ENCODE measurements at places on chromosomes 16 and 17.
A peak's percentile ranks its signal among the peaks of the same experiment; 100 is the strongest.

- DNase-seq, result no peak
These were observed 32.9 kb downstream of the SMYD4 start for GRCh38 chr17:1796800-1797199.

GRCh38 chr16:82660966-82661365 lies 34.2 kb downstream of the CDH13 start:
- DNase-seq, result no peak

DNA sequence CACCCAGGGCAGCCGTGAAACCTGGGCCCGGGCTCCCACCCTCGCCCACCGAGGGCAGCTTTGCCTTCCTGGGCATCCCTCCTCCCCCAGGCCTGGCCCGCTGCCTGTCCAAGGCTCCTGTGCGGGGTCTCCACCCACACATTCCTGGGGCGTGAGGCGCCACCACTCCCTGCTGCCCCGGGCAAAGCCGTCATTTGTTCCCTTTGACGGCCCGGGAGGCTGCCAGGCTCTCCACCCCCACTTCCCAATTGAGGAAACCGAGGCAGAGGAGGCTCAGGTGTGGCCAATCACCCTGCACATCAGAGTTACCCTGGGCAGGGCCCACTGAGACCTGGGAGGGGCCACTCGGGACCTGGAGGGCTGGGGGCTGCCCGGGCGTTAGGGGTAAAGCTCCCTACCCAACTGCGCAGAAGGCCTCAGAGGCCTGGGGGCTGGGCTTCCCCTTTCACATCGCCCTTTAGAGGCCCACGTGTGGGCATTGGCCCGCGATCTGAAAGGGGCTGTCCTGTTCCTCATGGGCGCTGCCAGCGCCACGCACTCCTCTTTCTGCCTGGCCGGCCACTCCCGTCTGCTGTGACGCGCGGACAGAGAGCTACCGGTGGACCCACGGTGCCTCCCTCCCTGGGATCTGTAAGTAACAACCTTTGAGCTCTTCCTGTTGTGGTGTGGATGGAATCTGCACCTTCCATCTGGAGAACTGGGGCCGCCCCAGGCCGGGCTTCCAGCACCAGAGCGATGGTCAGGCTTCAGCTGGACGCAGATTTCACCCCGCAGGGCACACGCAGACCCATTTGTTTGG lies at the start of gene MSLN:
MSLN (plus strand) TSS at position 190 of the 799 bp plus-strand sequence. CDS start 1,947 bp downstream, outside the sequence.
- DNase-seq, result no peak

DNA sequence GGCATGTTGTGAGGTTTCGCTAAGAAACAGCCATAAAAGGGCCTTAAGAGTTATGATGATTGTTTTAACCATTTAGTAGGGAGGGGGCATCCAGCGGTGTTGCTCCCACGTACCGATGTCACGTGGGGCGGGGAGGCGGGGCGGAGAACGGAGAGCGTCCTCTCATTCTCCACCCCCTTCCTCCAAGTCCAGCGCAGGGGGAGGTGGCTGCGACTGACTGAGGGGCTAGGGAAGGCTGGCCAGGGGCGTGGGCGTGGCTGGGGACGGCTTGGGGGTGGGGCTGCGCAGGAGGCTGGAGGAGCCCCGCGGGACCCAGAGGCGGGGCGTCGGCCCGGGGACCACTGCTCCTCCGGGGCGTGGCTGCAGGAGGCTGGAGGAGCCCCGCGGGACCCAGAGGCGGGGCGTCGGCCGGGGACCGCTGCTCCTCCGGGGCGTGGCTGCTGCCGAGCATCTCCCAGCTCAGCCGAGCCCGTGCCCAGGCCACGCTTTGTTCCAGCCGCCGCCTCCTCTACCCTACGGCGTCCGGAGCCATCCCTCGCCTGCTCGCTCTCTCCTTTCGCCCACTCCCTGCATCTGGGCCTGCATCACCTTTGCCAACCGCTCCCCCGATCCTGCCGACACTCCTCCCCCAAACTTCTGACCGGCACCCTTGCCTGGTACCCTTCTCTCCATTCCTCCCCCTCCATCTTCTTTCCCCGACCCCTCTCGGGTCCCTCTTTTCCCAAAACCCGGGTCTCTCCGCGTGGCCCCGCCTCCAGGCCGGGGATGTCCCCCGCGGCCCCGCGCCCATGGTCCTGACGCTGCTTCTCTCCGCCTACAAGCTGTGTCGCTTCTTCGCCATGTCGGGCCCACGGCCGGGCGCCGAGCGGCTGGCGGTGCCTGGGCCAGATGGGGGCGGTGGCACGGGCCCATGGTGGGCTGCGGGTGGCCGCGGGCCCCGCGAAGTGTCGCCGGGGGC lies at the start of gene SARM1:
SARM1 (plus strand) TSS at position 450 of the 958 bp plus-strand sequence; CDS start at position 789, 339 bp downstream.
- DNase-seq, result peak; percentile 95

DNA sequence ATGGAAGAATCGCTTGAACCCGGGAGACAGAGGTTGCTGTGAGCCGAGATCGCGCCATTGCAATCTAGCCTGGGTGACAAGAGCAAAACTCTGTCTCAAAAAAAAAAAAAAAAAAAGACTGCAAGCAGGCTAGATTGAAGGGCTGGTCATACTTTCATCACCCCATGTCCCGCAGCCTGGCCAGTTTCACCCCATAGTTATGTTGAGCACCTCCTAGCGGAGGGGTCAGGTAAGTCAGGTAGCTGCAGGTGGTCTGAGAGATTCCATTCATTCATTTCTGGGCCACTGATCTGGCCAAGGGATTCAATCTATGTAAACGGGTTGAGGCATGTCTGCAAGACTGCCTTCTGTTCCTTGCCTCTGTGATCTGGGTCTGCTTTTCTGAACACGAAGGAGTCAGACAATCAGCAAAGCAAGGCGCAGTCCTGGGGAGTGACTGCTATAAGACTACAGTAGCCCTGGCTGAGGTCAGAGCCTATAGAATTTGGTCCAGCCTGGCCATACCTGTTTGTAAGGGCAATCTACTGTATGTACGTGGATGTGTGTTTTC lies 23.6 kb upstream of the BPTF start:
- no peak for DNase-seq

GRCh38 chr17:58328195-58329034 lies at the start of gene TSPOAP1:
Gene TSPOAP1, minus strand, starts transcription at chr17:58328795. Its CDS starts 875 bp downstream, at chr17:58327920.
- no peak for DNase-seq

DNA sequence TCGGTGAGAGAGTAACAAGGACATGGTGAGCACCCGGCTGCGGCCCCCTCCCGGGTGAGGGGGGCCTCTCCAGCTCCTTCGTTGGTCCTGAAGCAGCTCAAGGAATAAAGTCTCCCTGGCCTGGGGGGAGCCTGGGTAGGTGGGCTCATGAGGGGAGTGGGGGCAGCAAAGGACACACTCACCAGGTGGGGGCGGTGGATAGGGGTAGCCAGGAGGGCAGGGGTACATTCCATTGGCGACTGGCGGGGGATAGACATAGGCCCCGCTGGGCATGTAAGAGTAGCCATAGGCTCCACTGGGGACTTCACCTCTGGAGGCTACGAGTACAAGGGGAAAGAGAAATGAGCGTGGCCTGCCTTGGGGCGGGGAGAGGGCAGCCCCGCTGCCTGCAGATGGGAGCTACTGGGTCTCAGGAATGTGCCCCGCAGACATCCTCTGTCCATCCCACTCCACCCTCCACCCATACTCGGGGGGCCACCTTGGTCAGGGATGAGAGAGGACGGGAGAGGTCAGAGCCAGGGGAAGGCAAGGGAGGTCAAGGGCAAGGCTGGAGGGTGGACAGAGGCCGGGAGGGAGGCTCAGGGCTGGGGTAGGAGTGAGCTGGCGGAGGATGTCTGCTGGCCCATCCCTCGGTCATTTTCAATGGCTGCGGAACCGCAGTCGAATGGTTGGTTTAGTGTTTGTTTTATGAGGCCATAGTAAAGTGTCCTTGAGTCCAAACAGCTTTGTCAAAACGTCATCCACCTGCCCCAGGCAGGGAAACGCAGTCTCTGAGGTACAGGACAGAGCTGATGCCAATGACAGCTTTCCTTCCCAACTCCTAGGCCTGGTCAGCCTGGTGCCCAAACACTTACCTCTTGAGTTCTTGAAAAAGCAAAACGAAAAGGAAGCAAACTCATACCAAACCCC lies 3.7 kb upstream of the UNC13D start:
- DNase-seq, result no peak

GRCh38 chr16:70634861-70635260 lies 11.5 kb upstream of the IL34 start:
- no peak for DNase-seq

DNA sequence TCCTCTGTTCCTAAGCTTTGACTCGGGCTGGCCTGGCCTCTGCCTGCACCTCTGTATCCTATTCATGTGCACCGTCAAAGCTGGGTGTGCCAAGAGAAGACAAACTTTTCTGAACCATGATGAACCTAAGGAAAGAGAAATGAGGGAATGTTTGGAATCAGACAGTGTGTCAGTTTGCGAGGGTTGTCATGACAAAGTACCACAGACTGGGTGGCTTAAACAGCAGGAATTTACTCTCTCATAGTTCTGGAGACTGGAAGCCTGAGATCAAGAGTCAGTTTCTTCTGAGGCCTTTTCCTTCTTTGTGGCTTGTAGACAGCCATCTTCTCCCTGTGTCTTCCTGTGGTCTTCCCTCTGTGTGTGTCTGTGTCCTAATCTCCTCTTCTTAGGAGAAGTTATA lies 129.0 kb downstream of the KATNIP start:
- no peak for DNase-seq

DNA sequence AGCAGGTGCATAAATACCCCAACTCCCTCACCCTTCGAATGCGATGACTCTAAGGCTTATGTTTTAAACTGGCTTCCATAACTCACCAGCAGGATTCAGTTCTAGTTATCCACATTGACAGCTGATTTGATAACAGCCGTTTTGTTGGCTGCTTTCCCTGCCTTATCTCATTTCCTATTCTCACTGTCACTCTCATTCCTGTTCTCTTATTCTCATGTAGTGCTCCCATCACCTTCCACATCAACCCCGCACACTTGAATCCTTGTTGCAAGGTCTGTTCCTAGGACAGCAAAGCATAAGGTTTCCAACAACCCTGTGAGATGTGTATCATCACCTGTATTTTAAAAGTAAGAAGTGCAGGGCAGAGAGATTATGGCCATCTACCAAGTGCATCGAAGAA lies 344.4 kb downstream of the CDH13 start:
- DNase-seq, result no peak

DNA sequence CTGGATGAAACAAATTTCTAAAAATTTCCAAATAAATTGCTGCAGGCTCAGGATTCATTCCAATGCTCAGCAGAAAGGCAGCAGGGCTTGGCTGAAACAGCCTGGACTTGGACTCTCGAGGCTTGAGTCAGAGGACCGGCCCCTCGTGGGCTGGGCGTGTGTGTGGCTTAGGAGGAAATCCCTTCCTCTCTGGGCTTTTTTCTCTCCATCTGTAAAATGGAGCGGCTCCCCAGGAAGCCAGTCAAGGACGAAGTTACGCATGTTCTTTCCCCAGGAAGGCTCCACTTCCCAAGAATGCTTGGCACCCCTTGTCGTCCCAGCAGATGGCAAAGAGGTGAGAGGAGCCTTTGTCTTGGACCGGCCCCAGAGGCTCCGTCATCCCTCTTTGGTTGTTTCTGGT lies 13.5 kb downstream of the SLC46A1 start:
- DNase-seq, result no peak

DNA sequence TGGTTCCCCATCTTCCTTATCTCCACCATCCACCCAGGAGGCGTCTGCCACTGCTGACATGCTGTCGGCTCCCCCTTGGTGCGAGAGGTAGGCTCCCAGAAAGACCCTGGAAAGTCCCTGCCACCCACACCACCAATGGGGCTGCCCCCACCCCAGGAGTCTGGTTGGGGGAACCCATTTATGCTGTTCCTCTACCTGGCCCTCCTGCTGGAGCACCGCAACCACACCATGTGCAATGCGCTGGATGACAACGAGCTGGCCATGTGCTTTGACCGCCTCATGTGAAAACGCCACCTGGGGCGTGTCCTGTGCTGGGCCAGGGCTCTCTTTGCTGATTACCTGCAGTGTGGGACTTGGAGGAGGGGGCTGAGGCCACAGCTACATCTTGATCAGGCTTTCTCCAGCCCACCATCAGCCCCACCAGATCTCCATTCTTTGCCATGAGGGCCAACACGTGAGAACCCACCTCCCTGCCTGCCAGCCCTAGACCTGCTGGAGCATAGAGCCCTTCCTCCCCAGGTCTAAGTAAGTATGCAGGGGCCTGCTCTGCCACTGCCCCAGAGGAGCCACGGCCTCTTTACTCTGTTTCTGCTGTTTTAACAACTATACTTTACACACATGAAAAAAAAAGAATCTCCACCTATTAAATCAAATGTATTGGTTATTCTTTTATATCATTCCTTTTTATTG lies 7.9 kb upstream of the ALDH3A1 start:
- no peak for DNase-seq

- no peak for DNase-seq
These were observed 2.1 kb downstream of the PRKCA start for GRCh38 chr17:66304304-66305174.

DNA sequence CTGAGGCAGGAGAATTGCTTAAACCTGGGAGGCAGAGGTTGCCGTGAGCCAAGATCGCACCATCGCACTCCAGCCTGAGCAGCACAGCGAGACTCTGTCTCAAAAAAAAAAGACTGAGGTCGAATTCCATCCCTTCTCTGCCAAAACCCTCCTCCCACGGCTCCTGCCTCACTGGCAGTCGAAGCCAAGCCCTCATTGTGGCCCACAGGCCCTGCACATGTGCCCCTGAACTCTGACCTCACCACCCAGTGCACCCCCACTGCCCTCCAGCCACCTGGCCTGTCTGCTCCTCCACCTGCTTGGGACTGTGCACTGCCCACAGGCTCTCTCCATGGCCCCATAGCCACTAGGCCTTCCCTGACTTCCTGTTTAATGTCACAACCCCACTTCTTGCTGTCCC lies 7.0 kb downstream of the MYO15A start:
- no peak for DNase-seq

DNA sequence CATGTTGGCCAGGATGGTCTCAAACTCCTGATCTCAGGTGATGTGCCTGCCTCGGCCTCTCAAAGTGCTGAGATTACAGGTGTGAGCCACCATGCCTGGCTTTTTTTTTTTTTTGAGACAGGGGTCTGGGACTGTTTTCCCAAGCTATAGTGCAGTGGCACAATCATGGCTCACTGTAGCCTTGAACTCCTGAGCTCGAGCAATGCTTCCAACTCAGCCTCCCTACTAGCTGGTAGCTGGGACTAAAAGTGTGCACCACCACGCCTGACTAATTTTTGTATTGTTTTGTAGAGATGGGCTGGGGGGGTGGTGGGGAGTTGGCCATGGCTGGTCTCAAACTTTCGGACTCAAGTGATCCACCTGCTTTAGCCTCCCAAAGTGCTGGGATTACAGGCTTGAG lies 36.1 kb upstream of the USP7 start:
- DNase-seq, result no peak
